ENCODE measurements at places on chromosomes 3 and 15.

GRCh38 chr15:25803036-25803435 is 60.1 kb downstream of the ATP10A start:
- no peak for DNase-seq

- DNase-seq = no peak
These were observed 341.3 kb upstream of the CFAP20DC start for GRCh38 chr3:59391131-59391530.

DNA sequence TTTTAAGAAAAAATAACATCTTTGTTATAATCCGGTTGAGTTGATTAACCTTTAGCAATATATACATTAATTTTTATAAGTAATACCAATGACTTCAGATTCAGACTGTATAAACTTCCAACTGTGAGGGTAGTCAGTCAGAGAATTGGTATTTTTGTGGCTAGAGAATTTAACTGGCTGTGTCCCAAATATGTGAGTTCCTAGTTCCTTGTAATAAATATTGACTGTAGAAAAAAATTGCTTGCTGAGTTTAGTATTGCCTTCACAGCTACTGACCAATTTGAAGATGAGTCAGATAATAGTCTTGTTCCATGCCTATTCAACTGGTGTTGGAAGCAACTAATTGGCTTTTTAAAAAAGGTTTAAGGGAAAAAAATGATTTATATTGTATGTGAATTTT is 210.8 kb downstream of the GAP43 start:
- DNase-seq = no peak

GRCh38 chr3:36647423-36647853 is 116.9 kb downstream of the DCLK3 start:
- DNase-seq = no peak

DNA sequence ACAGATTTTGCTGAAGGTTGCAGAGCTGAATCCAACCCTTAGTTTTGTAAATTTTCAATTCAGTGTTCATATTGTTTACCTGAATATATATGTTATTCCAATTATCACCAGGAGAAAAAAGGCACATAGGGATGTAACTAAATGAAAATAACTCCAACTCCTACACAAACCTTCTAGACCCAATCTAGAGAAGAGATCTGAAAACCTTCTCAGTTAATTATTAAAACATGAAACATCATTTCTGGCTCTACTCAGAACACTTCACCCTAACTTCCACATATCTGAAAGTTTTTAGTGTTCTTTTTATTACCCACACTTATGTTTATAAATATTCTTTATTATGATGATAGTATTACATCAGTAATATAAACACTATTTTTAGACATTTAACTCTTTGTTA is 76.6 kb downstream of the LRRFIP2 start:
- DNase-seq = no peak

DNA sequence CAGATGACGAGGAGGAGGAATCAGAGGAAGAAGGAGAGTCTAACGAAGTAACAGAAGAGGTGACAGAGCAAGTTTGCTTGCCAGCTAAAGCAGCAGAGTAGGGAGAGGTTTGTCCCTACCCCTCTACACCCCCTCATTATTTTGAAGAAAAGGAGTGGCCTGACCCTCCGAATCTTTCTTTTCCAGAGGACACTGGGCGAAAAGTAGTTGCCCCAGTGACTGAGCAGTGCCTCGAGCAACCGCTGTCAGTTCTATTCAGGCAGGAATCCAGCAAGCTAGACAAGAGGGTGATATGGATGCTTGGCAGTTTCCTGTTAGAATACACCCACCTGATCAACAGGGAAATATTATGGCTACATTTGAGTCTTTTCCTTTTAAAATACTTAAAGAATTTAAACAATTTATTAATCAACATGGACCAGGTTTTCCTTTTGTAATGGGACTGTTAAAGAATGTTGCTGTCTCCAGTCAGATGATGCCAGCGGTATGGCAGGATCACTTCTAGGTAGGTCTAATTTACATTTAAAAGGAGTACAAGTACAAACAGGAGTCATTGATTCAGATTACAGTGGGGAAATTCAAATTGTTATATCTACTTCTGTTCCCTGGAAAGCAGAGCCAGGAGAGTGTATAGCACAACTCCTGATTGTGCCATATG is 31.9 kb upstream of the ACVR2B start:
- no peak for DNase-seq

- DNase-seq = peak; percentile 78
These were observed 12.5 kb downstream of the MAP6D1 start for GRCh38 chr3:183812761-183813445.

DNA sequence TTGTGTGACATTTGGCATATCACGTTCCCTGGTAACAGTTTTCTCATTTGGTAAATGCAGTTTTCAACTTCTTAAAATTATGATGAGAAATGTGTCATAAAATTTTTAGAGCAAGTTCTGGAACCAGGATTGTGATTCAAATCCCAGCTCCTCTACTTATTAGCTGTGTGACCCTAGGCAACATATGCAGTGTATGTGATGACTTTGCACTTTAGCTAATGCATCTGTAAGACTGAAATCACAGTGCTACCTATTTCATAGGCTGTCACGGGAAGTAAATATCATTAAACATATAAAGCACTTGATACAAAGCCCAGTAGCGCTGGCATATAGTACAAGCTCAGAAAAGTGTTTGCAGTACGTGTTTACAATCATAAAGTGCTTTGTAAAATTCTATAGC is 419.4 kb downstream of the GRM7 start:
- no peak for DNase-seq

GRCh38 chr3:126022741-126023359 is 53.9 kb downstream of the ROPN1B start:
- no peak for DNase-seq

GRCh38 chr3:48232232-48232631 is 8.7 kb upstream of the ZNF589 start:
- DNase-seq = no peak

GRCh38 chr15:42171122-42171521 is 14.7 kb upstream of the PLA2G4F start:
- DNase-seq = no peak

- DNase-seq = no peak
These were observed 148.6 kb upstream of the MME start for GRCh38 chr3:154931484-154931883.

DNA sequence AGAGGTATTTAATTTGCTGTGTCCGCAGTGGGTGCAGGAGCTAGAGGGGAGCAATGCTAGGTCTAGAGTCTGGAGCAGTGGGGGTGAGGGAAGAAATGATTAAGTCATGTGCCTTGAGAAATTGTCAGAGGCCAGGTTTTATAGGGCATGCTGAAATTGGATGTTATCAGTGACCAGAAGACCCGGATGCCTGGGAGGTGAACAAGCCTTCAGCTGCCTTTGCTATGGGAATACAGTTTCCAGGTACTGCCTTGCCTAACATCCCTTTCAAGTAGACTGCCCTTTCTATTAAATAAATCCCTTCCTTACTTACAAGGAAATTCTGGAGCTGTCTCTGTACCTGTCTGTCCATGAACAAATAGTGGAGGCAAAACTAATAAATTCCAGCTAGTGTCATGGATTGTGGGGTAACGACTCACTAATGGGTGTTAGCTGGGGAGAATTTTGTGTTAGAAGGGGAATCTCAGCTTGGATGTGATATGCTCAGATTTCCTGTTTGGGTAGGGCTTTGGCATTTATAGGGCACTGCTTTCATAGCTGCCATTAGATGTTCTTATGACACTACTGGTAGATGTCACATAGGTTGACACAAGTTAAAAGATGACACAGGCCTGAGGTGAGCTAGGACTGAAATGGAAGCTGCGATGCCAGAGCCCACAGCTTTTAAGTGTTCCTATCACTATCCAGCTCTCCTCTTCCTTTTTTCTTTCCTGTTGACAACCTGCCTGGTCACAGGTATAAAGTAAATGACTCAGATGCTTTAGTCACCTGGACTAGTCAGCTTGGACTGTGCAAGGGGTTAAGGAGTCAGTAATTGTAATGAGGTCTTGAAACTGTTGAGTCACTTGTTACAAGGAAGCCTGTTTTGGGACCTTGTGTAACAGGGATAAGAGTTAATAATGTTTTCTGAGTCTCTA is 21.3 kb downstream of the CHD2 start:
- no peak for DNase-seq

GRCh38 chr15:77456746-77457145 is 36.1 kb downstream of the HMG20A start:
- no peak for DNase-seq

GRCh38 chr3:70982700-70983140 is 600.8 kb downstream of the FOXP1 start:
- no peak for DNase-seq

- DNase-seq = peak; percentile 1
These were observed 17.1 kb downstream of the ZBED2 start for GRCh38 chr3:111577798-111578685.

Data from NCI-H345 (cell line).